Dermis microvascular lymphatic vessel endothelial cell (primary cell): ENCODE measurements at places on chromosomes 16 and 17. TPM values are rescaled to one million over a fixed set of nuclear protein-coding genes. Genes with fewer than 3 reads are reported as not detected.

DNA sequence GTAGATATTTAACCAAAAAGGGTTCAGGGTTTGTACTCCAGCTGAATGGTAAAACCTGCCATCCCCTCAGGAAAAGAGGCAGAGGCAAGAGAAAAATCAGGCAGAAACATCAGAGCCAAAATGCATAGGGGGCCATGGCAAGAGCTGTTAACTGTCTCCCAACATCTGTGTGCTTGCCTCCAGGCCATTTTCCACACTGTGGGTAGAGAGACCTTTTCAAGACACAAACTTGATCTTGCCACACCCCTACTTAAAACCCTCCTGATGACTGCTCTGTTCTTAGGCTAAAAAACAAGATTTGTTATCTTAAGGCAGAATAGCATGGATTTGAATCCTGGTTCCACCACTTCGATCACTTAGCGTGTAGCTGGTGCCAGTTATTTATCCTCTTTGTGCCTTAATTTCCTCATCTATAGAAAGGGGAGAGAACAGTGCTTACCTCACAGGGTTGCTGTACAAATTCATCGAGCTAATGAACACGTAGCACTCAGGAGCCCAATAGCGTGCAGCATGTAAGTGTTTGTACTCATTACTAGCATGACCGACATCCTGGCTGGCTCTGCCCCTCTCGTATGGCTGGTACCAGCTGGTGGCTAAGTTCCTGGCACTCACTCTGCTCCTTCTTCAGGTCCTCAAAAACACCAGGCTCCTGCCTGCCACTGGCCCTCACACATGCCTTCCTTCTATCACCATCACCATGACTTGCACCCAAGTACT lies 25.8 kb downstream of the STAT3 start:
- no peak for DNase-seq

The TBC1D3K gene
- not detected in 2 replicates for total RNA-seq

The NUFIP2 gene
- total RNA-seq = 24.9 and 31.1 TPM in 2 replicates

DNA sequence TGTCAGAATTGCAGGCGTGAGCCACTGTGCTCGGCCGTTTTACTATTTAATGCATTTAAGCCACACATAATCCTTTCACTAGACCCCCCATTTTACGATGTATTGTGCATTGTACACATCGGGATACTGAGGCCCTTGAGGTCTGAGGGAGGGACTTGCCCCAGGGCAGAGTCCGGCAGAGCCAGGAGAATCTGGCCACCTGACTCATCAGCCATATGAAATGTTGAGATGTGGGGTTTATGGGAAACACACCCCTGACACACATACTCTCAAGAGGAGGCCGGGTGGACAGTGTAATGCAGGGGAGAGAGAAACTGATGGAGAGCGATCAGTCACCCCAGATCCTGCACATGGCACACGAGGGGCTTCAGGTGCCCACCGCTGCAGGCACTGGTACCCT lies 196.6 kb downstream of the ZNF423 start:
- DNase-seq = no peak

- DNase-seq = peak; percentile 96
Observed at GRCh38 chr17:81119223-81120148, 45.8 kb upstream of the PVALEF start.

The VTN gene
- under 0.01 TPM in 1 of 2 replicates, not detected in the other for total RNA-seq

- no peak for DNase-seq
Observed at GRCh38 chr17:52546990-52547389, 388.5 kb upstream of the CA10 start.

The GCGR gene
- not detected in 2 replicates for total RNA-seq

- DNase-seq = no peak
Observed at GRCh38 chr16:70402916-70403659, 35.8 kb downstream of the ST3GAL2 start.

DNA sequence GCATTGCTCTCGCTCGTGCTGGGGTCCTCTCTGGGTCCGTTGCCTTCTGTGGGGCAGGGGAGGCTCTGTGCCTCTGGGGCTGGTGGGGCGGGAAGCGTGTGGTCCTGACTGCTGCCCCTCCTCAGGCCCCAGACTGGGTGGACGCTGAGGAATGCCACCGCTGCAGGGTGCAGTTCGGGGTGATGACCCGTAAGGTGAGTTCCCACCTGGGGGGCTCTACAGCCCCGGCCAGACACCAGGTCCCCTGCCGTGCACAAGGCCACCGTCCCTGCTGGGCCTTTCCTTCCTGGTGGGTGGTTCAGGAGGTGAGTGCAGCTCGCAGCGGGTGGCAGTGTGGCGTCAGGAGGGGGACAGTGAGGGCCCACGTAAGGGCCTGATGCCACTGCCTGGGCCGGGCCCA lies 6.7 kb downstream of the HGS start:
- DNase-seq = no peak

The C17orf113 gene
- total RNA-seq = 0.13 and 0.25 TPM in 2 replicates

DNA sequence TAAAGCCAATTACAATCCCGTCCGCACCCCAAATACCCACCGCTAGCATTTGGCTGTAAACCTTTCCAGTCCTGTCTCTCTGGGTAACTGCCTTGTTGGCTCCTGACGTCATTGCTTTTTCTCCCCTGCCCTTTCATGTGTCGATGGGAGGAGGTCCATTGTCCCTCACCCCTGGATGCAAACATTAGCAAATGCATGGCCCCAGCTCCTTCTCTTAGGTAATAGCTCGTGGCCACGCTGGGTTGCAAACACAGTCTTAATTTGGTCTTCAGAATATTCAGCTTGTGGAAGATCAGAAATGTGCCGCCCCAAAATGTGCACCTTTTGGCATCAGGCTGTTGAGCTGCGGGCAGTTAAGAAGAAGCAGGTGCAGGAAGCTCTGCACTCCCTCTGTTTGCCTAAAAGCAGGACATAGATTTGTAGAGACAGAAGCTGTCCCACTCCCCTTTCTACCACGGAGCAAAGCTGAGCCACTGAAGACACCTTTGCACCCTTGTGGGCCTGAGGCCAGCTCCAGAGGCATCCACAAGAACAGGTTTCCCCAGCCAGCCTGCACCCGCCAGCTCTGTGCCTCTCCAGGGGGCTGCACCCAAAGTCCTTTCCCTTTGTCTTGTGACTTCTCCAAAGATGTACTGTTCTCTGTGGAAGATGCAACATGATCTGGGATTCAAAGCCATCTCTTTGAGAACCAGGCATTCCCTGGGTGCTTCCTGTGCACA lies 127.3 kb downstream of the MGAT5B start:
- DNase-seq = no peak

The TPSB2 gene
- not detected in 2 replicates for total RNA-seq

DNA sequence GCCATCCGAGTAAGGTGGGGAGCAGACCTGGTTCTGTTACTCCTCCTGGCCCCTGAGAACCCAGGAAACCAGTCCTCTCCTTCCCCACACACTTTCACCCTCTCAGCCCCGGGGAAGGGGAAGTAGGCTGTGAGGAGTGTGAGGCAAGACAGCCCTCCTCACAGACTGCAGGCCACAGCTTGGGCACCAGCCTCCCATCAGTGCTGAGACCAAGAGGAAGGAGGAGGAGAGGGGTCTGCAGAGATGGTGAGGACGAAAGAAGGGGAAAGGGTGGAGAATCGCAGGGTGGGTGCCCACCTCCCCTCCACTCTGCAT lies 7.0 kb downstream of the G6PC3 start:
- no peak for DNase-seq

The MFAP4 gene
- total RNA-seq = not detected in 2 replicates

The SOX15 gene
- total RNA-seq = 0.13 TPM in 2 replicates

DNA sequence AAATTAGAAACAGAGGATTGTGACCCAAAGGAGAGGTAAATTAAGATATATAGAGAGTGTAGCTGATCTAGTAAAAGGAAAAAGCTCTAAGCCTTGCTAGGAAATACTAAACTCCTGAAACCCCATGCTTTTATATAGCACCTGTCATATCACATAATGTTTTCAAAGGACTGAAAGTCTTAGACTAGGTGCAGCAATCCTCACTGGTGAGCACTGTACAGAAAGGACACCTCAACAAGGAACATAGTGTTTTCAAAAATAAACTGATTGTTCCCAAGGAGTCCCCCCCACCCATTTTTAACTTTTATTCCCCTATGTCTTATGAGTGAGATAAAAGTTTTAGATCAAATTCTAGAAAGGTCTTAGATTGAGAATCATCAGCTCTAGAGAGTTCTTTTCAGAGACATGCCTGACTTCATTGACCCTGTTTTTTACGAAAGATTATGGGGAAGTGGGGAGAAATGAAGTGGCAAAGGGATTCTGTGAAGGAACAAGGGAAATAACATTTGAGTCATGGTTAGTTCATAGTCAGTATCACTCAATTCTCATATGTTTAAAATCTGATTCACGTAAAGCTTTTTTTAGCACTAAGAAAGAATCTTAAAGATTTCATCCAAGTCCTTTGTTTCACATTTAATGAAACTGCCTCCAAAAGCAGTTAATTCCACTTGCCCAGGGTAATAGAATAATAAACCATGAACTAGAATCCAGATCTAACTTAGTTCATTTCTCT lies 166.4 kb downstream of the CYB561 start:
- peak; percentile 70 for DNase-seq

The SLFN12L gene
- total RNA-seq = under 0.01 TPM in 2 replicates

The SRCIN1 gene
- total RNA-seq = under 0.01 TPM in 2 replicates

- DNase-seq = no peak
Observed at GRCh38 chr17:15884731-15885130, 60.2 kb upstream of the ADORA2B start.

The SOCS1 gene
- 0.26 and 0.51 TPM in 2 replicates for total RNA-seq

- DNase-seq = no peak
Observed at GRCh38 chr16:4338712-4339299, 12.3 kb downstream of the PAM16 start.

DNA sequence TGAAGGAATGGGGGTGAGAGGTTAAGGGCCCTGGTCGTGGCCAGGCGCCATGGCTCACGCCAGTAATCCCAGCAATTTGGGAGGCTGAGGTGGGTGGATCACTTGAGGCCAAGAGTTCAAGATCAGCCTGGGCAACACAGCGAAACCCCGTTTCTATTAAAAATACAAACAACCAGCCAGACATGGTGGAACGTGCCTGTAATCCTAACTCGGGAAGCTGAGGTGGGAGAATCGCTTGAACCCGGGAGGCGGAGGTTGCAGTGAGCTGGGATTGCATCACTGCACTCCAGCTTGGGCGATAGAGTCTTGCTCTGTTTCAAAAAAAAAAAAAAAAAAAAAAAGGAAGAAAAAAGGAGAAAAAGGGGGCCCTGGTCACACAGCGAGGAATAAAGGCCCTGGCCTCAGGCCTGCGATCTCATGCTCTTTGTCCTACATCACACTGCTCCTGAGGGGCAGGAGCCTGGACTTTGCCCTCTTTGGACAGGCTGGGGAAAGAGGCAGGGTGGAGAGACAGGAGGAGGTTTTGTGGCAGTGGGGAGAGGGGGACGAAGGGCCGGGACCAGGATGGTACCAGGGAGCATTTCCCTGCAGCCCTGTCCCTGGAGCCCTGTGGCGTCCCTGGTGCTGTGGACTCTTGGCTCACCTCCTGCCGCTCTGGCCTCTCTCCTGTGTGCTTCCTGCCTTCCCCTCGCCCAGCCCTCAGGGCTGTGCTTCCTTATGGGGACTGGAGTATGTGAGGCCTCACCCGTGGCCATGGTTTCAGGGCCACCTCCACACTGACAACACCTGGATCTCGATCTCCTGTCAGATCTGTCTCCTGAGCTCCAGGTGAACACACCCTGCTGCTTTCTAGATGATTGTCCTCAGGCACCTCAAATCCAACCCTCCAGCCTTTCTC lies 19.7 kb upstream of the SLC25A19 start:
- DNase-seq = no peak

The KRT15 gene
- 0.13 and 1.2 TPM in 2 replicates for total RNA-seq

- no peak for DNase-seq
Observed at GRCh38 chr17:78164748-78165607, 3.4 kb upstream of the SYNGR2 start.

DNA sequence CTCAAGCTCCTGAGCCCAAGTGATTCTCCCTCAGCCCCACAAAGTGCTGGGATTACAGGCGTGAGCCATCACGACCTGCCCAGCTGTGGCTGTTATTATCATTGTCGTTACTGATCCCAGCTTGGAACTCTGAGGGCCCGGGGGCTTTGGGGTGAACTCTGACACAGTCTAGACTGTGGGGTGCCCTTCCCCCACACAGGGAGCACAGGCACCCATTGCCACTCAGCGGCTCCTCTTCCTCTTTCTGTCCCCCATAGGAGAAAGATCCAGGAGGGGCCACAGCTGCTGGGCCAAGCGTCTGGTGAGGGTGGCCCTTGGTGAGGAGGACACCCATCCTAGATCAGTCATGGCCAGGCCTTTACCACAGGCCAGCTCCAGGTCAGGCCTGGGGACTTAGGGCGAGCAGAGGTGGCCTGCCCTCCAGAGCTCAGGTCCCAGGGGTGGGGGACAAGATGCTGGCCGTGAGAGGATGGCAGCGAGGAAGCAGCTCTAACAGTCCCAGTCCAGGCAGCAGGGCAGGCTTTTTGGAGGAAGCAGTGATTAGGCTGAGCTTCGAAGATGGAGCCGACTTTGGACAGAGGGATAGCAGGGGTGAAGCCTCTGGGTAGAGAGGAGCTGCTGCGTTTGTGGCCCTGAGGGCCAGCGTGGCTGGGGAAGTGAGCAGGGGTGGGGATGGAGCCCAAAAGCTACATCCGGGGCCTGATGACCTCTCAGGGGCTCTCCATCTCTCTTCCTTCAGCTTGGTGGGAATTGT lies 24.7 kb downstream of the TMEM235 start:
- no peak for DNase-seq

DNA sequence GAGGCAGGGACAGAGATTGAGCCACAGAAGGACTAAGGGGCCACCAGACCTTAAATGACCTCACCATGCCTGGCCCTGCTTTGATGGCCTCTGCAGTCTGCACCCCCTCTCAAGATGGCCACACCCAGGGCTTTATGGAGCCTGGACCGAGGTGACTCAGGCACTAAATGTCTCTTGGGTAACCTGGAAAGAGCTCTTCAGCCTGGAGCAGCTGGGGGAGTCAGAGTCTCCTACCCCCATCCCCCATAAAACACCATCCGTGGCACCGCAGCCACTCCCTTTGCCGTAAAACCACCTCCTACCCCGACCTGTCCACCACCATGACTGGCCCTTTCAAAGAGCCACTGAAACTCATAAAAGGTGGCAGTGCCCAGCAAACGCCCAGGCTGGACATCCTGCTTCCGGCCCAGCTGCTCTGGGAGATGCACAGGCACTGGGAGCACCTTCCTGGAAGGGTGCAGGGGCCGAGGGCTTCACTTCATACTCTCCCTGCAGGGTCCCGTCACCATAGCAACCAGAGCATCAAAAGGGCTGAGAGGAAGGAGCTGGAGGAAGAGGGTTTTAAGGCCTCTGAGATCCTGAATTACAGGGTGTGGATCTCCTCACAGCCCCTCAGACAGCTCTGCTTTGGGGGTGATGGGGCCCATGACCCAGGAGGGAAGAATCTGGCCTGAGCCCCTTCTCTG lies 22.3 kb downstream of the FOXN1 start:
- DNase-seq = no peak

GRCh38 chr16:12881182-12881581 lies 20.2 kb upstream of the SHISA9 start:
- DNase-seq = no peak
